Activated T-cell treated with anti-CD3 and anti-CD28 coated beads, Interleukin-2, amount 50 U/mL, for 72 hours (primary cell): ENCODE measurements at places on chromosomes 4 and X.

GRCh38 chrX:38206036-38206435, 14.6 kb downstream of the SRPX start:
- peaks cover 7% of the 10 kb centered on the region for H3K27me3 ChIP-seq
- H3K4me3 ChIP-seq: no peak overlapping the region
- H3K27ac ChIP-seq: no peak overlapping the region
- no peak for DNase-seq
- H3K4me1 ChIP-seq: no peaks in the 10 kb centered on the region

DNA sequence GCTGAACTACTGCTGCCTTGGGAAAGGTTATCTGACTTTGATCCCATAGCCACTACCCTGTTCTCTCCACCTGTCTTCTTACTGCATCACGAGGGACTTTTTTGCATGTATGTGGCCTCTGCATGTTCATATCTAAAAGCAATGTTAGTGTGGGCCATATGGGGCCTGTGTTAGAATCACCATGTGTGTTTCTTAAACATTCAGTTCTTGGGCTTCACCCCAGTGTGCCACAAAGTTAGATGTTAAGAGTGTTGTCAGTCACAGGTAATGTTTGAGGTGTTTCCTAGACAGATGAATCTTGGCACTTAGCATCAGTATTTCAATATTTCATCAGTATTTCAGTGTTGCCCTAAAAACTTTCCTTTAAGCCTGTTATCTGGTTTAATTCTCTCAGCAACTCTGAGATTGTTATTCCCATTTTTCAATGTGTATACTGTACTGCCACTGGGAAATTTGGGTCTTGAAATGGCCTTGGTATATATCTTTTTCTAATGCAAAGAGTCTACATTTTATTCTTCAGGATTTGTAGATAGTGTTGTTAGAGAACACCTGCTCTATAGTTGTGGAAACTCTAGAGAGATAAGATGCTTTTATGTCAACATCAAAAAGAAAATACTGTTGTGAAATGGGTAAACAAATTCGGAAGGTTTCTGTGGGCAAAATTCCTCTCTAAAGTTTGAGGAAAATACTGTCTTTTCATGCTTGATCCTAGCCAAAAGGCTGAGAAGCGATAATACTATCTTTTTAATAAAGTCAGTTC, 259.7 kb downstream of the BMPR1B start:
- DNase-seq: no peak
- no peak overlapping the region for H3K4me3 ChIP-seq
- H3K27me3 ChIP-seq: no peaks in the 10 kb centered on the region
- H3K36me3 ChIP-seq: no peaks in the 10 kb centered on the region
- H3K27ac ChIP-seq: no peak overlapping the region
- H3K4me1 ChIP-seq: no peaks in the 10 kb centered on the region

DNA sequence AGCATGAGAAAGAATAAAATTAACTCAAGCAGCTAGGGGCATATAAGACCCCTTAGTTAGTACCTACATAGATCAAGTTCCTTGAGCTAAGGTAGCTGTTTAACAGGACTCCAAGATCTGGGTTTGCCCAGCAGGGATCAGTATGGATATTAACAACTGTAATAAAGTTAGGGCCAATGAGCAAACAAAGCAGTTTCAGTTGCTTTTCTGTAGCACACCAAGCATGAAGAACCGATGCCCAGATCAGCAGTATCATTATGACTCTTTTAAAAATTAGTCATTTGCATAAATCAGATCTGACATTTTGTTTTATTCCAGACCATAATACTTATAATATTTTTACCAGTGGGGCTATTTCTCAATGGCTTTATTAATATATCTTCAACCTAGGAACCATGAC, 80.9 kb downstream of the C4orf33 start:
- DNase-seq: no peak
- H3K27me3 ChIP-seq: peaks cover 8% of the 10 kb centered on the region
- H3K4me1 ChIP-seq: no peaks in the 10 kb centered on the region
- H3K27ac ChIP-seq: no peak overlapping the region
- no peak overlapping the region for H3K4me3 ChIP-seq
- H3K36me3 ChIP-seq: no peaks in the 10 kb centered on the region

DNA sequence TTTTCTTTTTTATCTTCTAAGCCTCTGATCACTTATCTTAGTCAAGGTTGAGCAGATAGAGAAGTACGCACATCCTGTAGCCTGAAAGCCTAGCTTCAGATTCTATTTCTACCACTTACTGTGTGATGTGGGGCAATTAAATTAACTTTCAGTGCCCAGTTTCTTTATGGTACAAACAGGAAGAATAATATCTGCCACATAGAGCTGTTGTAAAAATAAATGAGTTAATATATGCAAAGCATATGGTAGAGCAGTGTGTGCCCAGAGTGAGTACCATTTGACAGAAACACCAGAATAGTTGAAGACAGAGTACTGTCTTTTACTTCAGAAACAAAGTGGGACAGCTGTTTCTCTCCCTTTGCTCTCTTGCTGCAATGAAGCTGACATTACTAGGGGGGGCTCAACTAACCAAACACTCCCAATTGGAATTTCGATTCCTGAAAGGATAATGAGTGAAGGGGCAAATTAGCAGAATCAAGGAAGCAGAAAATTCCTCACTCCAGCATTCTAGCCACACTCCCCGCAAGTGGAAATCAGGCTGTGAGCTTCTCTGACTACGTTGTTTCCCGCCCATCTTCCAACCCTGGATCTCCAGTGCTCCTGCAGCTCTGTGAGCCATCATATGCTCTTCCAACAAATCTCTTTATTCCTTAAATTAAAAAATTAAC, 80.4 kb downstream of the MAPK10 start:
- H3K36me3 ChIP-seq: no peaks in the 10 kb centered on the region
- H3K27me3 ChIP-seq: peaks cover 12% of the 10 kb centered on the region
- H3K4me3 ChIP-seq: no peak overlapping the region
- no peak for DNase-seq
- no peaks in the 10 kb centered on the region for H3K4me1 ChIP-seq
- H3K27ac ChIP-seq: no peak overlapping the region

GRCh38 chr4:140374130-140374477, 658 bp downstream of the SCOC start:
- no peak overlapping the region for H3K4me3 ChIP-seq
- no peaks in the 10 kb centered on the region for H3K27me3 ChIP-seq

GRCh38 chrX:132677233-132677716, 188.4 kb upstream of the MBNL3 start:
- no peak for DNase-seq
- peaks cover 54% of the 10 kb centered on the region for H3K27me3 ChIP-seq
- H3K4me3 ChIP-seq: peak overlapping the region; percentile 11
- H3K4me1 ChIP-seq: no peaks in the 10 kb centered on the region
- H3K27ac ChIP-seq: peak overlapping the region; percentile 63

DNA sequence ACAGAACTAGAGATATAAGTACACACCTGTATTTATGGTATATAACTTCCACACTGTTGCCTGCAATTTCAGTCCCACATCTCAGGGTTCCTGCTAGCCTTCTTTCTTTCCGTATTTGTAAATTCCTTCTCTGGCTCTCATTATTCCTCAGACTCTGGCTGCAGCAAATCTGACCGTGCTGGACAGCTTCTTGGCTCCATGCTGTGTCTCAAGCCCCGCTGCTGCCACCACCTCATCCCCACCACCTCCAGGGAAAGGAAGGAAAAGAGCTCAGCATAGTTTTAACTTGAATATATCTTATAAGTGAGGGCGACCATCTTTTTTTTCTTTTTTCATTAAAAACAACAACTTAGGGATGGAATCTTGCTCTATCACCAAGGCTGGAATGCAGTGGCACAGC, 155.6 kb upstream of the CXCL13 start:
- no peaks in the 10 kb centered on the region for H3K36me3 ChIP-seq
- peaks cover 34% of the 10 kb centered on the region for H3K27me3 ChIP-seq
- H3K4me3 ChIP-seq: no peak overlapping the region
- no peak overlapping the region for H3K27ac ChIP-seq
- no peak for DNase-seq

DNA sequence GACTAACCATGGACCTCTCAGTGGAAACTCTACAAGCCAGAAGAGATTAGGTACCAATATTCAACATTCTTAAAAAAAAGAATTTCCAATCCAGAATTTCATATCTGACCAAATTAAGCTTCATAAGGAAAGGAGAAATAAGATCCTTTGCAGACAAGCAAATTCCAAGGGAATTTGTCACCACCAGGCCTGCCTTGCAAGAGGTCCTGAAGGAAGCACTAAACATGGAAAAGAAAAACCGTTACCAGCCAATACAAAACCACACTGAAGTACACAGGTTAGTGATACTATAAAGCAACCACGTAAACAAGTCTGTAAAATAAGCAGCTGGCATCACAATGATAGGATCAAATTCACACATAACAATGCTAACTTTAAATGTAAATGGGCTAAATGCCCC, 156.6 kb downstream of the FAM13A start:
- no peaks in the 10 kb centered on the region for H3K4me1 ChIP-seq
- H3K27me3 ChIP-seq: no peaks in the 10 kb centered on the region
- no peak for DNase-seq
- no peak overlapping the region for H3K27ac ChIP-seq
- H3K4me3 ChIP-seq: no peak overlapping the region

DNA sequence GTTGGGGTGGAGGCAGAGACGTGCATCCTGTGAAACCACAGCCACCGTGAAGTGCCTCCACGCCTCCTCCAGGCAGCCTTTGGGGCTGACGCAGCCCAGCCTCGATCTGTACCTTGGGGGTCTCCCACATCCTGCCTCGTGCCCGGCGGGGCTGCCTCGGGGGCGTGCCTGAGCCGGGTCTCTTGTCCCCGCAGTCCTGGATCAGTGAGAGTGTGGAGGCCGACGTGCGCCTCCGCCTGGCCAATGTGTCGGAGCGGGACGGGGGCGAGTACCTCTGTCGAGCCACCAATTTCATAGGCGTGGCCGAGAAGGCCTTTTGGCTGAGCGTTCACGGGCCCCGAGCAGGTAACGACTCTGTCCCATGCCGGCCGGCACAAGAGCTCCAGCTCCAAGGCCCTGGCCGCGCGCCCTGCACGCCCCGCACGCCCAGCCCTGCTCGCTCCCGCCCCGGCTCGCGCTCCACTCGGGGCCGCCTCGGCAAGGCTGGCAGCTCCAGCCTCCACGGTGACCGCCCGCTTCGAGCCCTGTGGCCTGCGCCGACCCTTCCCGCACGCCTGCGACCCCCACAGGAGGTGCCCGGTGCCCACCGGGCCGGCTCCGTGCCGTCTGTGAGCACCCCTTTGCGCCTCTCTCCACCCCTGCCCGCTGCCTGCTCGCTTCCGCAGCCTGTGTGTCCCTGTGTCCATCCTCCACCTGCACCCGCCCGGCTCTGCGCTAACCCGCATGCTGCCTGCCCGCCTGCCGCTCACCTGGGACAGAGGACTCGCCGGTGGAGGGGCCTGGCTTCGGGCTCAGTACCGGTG, 9.8 kb downstream of the FGFR3 start:
- H3K36me3 ChIP-seq: no peaks in the 10 kb centered on the region
- no peak overlapping the region for H3K27ac ChIP-seq
- H3K27me3 ChIP-seq: no peaks in the 10 kb centered on the region
- no peak for DNase-seq
- no peaks in the 10 kb centered on the region for H3K4me1 ChIP-seq

GRCh38 chr4:58261526-58261925, 1151.3 kb upstream of the IGFBP7 start:
- no peak for DNase-seq
- H3K27ac ChIP-seq: no peak overlapping the region
- no peak overlapping the region for H3K4me3 ChIP-seq
- H3K4me1 ChIP-seq: no peaks in the 10 kb centered on the region
- H3K27me3 ChIP-seq: no peaks in the 10 kb centered on the region

DNA sequence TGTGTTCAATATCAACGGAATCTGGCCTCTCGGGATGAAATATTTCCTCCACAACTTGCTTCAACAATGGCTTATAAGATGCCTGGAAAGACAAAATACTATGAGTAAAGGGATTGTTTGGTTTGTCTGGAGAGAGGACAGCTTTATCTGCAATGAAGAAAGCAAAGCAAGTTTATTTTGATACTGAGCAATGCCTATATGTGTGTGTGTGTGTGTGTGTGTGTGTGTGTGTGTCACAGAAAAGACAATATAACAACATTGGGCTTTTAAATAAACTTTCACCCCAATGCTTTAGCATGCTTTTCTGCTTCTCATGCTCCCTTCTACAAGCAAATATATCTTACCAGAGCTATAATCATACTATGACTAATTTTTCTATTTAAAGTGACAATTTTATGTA, 45.4 kb downstream of the RASL11B start:
- no peak overlapping the region for H3K4me3 ChIP-seq
- H3K36me3 ChIP-seq: no peaks in the 10 kb centered on the region
- no peaks in the 10 kb centered on the region for H3K4me1 ChIP-seq
- no peaks in the 10 kb centered on the region for H3K27me3 ChIP-seq
- H3K27ac ChIP-seq: no peak overlapping the region

DNA sequence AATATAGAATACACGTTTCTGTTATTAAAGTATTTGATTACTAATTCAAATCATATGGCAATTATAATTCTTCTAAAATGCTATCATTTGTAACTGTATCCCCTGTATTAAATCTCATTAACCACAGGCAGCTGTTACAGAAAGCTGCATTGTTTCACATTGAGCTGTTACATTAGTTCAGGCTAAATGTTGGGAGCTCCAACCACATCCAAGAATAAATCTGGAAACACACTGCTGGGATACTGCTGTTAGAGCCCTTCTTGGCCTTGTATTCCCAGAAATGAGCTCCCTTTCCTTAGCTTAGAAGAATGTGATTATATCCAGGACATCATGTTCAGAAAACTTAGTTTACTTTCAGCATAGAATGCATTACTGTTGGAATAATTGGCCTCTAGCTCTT, 48.2 kb downstream of the GUCY1B1 start:
- H3K4me3 ChIP-seq: no peak overlapping the region
- peaks cover 6% of the 10 kb centered on the region for H3K4me1 ChIP-seq
- H3K36me3 ChIP-seq: no peaks in the 10 kb centered on the region
- no peaks in the 10 kb centered on the region for H3K27me3 ChIP-seq

DNA sequence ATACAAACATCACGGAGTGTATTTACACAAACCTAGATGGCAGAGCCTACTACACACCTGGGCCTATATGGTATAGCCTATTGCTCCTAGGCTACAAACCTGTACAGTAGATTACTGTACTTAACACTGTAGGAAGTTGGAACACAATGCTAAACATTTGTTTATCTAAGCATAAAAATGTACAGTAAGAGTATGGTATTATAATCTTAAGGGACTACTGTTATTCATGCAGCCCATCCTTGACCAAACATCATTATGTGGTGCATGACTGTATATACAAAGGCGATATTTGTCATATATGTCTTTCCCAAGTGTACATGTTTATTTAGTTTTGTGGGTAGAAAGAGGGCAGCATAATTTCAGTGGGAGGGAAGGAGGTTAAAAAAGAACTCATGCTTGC, 177.7 kb upstream of the FSTL5 start:
- H3K4me1 ChIP-seq: no peaks in the 10 kb centered on the region
- DNase-seq: no peak
- H3K27me3 ChIP-seq: no peaks in the 10 kb centered on the region

- H3K4me3 ChIP-seq: peak overlapping the region; percentile 24
- peaks cover 61% of the 10 kb centered on the region for H3K4me1 ChIP-seq
- H3K36me3 ChIP-seq: no peaks in the 10 kb centered on the region
- peaks cover 20% of the 10 kb centered on the region for H3K27me3 ChIP-seq
- H3K27ac ChIP-seq: peak overlapping the region; percentile 68
Observed at GRCh38 chr4:140251571-140251970, 97.6 kb upstream of the MAML3 start.

- H3K4me1 ChIP-seq: peaks cover 11% of the 10 kb centered on the region
- no peaks in the 10 kb centered on the region for H3K27me3 ChIP-seq
- H3K4me3 ChIP-seq: no peak overlapping the region
Observed at GRCh38 chr4:25448379-25449109, 71.5 kb downstream of the ANAPC4 start.
